ENCODE measurements at places on chromosomes 2 and 18. TPM values are rescaled to one million over a fixed set of nuclear protein-coding genes. Genes with fewer than 3 reads are reported as not detected.

Gene DLX2
- 1.1 TPM for polyA plus RNA-seq

Gene ATOH8
- polyA plus RNA-seq = 5.1 TPM

Gene PPP1R1C
- 3.3 TPM for polyA plus RNA-seq

- H3K4me3 ChIP-seq = no peak overlapping the region
- no peak for DNase-seq
- no peaks in the 10 kb centered on the region for H3K4me1 ChIP-seq
- H3K27ac ChIP-seq = no peak overlapping the region
Measured at GRCh38 chr18:11724781-11725180, 35.7 kb downstream of the GNAL start.

DNA sequence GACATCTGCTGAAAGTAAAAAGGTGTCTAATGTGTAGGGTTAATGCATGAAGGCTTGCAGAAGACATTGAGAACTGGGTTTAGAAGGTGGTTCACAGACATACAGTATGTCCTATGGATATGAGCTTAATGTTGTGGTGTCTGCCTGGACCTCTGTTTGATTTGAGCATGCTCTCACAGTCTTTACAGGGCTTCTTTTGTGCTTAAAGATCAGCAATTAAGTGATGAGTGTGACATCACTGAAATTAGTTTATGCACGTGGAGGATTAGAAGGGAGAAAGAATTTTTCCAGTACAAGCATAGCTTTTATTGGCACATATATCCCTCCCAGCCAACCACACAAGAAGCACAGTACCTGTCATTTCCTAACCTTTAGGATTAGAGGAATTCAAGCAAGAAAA lies 367.5 kb upstream of the RAB12 start:
- H3K27ac ChIP-seq = no peak overlapping the region
- no peak for DNase-seq
- H3K27me3 ChIP-seq = no peaks in the 10 kb centered on the region
- no peaks in the 10 kb centered on the region for H3K36me3 ChIP-seq

GRCh38 chr2:240348522-240348921 lies 86.9 kb upstream of the GPC1 start:
- no peaks in the 10 kb centered on the region for H3K27me3 ChIP-seq
- no peak for DNase-seq
- H3K36me3 ChIP-seq = no peaks in the 10 kb centered on the region

DNA sequence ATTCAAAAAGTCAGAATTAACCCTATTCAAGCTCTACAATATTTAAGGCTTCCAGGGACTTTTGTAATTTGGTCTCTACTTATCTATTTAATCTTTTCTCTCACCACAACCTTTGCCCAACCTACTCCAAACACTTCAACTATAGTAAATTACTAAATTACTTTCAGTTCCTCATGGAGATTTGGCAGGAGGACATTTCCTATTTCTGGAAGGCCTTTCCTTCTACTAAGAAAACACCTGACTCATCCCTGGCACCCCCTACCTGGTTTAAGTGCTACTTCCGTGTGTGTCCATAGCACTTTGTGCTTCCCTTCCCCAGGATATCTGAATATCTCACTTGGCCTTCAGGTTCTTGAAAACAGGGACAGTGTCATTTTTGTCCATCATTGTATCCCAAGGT lies 96.3 kb downstream of the UPP2 start:
- no peaks in the 10 kb centered on the region for H3K36me3 ChIP-seq
- H3K4me1 ChIP-seq = no peaks in the 10 kb centered on the region
- no peak overlapping the region for H3K4me3 ChIP-seq
- H3K27ac ChIP-seq = no peak overlapping the region
- H3K27me3 ChIP-seq = no peaks in the 10 kb centered on the region

Gene UGT1A4
- 0.04 TPM for polyA plus RNA-seq

Gene ACYP2
- 13.5 TPM for polyA plus RNA-seq

All from large intestine (tissue), 12 donors.